Activated gamma-delta T cell (primary cell): ENCODE measurements at places on chromosomes 1 and 21.

GRCh38 chr1:66552287-66552686 is 18.3 kb downstream of the SGIP1 start:
- no peak for DNase-seq

- DNase-seq, result no peak
Measured at GRCh38 chr1:169461390-169462000, 24.2 kb downstream of the SLC19A2 start.

DNA sequence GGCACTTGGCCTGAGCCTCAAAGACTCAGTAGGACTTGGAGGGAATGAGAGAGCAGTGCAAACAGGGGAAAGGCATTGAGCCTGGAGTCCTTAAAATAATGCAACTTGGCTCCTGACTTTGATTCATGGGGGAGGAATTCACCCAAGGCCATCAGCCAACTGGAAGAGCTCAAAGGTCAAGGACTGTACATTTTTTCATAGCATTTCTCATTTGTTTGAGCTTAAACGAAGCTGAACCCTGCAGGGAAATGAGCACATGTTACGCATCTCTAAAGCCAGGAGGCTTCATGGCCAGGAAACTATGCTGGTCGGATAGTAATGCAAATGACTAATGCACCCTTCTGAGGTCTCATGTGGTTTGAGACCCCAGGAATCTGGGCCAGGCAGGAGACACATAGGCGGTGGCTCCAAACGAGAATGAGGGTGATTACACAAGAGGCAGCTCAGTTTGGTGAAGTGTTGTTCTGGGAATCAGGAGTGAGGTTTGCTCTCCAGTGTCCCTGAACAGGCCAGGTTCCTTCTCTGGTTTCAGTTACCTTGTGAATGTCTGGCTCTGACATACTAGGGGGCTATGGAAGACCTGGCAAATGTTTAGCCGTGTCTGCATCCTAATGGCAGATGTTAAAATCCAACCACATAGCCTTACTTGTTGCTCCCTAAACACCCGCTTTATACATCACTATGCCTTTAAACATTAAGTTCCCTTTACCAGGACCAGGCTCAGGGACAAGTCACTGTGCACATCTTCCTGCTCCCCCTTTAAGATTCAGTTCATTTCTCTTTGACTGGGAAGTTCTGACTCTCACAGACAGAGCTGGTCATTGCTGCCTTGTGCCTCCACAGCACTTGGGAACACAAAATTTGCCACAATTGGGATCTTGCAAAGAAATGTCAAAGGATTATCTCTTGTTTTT is 503.9 kb upstream of the USP24 start:
- no peak for DNase-seq

GRCh38 chr1:96329121-96329520 is 392.5 kb upstream of the PTBP2 start:
- DNase-seq, result no peak

DNA sequence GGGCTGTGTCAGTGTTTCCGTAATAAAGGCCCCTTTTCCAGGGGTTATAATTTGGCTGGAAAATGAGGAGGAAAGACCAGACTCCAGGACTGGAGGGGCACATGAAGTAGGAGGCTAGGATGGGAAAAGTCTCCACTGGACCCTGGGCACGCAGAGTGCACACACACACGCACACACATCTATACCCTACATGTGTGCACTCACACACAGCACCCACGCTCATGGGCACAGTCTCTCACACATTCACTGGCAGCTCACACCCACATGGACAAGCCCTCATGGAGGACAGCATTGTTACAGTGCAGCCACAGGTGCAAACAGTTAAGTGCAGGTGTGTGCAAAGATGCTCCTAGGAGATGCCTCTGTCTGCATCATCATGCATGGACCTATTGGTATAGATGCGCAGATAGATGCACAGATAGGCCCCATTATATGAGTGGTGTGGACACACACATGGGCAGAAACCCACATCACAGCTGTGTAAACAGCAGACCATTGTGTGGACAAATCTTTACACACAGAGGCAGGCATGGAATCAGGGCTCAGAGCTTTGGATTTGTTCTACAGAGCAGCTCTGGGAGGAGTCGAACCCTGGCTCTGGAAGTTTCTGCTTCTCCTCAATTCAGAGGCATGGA is 9.1 kb upstream of the RUNX3 start:
- DNase-seq, result no peak

- no peak for DNase-seq
Measured at GRCh38 chr1:233873666-233874065, 30.8 kb upstream of the SLC35F3 start.

DNA sequence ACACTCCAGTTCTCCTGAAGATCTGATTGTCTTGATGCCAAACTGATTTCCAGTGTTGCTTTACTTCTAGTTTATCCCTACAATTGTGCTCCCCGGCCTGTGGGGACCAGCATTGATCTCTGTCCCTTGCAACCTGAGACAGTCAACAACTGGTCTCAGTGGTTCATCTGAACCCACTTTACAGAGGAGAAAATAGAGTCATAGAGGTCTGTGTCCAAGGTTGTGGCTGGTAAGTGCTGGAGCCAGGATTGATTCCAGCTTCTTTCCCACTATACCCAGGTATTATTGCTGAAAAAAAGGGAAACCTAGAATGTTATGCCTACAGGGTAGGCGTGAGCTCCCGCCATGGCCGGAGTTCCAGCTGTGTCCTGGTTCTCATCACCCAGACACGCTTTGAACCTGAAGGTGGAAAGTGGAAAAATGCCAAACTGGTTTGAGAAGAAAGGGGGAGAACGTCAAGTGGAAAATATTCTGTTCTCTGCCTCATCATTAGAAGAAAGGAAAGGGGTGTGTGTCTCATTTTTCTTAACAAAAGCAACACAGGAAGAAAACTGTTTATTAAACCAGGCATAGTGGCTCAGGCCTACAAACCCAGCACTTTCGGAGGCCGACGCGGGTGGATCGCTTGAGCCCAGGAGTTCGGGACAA is 60.7 kb upstream of the ITPKB start:
- no peak for DNase-seq

DNA sequence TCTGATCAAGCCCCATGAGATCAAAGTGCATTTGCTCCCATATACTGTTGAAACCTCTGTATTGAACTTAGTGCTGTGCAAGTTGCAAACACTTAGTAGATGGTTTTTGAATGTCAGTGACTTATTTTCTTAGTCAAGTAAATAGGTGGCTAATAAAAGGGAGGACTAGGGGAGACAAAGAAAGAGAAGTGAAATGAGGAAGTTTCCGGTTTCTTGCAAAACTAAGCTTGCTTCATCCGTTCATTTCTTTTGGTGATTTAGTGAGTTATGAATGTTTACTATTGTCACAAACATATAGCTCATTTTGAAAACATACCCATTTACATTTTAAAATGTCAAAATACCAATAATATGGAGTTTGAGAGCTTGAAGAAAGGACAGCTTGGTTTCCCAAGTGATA is 23.0 kb downstream of the ADAMTS5 start:
- DNase-seq, result no peak

DNA sequence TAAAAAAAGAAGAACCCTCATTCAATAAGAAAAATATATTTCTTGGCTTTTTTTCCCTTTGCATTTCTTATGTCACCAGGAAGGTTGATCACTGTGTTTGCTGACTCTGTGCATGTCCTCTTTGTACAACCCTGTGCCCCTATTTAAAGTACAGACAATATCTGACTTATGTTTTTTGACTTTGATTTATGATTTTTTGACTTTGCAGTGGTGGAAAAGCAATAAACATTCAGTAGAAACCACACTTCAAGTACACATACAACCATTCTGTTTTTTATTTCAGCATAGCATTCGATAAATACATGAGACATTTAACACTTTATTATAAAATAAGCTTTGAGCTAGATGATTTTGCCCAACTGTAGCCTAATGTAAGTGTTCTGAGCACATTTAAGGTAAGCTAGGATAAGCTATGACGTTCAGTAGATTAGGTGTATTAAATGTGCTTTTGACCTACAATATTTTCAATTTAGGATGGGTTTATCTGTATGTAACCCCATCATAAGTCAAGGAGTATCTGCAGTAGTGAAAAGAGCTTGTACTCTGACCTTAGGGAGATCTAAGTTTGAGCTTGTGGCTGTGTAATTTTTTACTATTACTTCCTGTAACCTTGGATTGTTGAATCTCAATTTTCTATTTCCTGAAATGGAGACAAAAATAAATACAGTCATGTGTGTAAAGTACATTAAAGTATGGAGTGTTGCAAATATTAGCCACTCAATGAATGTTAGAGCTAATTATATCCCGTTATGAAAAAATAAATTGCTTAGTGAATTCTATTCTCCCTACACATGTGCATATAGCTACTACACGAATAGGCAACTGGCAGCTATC is 1.2 kb downstream of the RNASEL start:
- DNase-seq, result no peak

- DNase-seq, result no peak
Measured at GRCh38 chr1:59678493-59679228, 136.1 kb upstream of the HOOK1 start.

DNA sequence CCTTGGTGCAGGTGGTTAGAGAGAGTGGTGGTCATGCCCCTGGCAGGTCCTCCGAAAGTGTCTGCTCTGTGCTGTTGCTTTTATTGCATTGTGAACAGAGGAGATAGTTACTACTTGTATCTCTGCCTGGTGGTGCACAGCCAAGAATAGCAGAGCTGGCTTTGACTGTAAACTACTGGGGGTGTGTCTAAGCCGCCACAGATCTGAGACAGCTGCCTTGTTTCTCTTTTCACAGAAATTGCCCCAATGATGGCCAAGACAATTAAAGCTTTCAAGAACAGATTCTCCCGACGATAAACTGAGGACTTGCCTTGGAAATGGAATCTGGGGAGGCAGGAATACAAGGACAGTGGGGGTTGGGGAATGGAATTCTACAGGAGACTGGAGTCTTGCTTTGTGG is 16.0 kb downstream of the ELOA start:
- DNase-seq, result no peak

GRCh38 chr21:35796844-35797243 is 263.5 kb downstream of the SETD4 start:
- DNase-seq, result no peak

- DNase-seq, result no peak
Measured at GRCh38 chr1:59128239-59128736, 168.6 kb upstream of the FGGY start.

- DNase-seq, result no peak
Measured at GRCh38 chr1:21005466-21006239, 171.0 kb downstream of the EIF4G3 start.

GRCh38 chr1:223033658-223034057 is 109.4 kb downstream of the TLR5 start:
- DNase-seq, result no peak

GRCh38 chr1:107483949-107484348 is 343.1 kb downstream of the NTNG1 start:
- no peak for DNase-seq

DNA sequence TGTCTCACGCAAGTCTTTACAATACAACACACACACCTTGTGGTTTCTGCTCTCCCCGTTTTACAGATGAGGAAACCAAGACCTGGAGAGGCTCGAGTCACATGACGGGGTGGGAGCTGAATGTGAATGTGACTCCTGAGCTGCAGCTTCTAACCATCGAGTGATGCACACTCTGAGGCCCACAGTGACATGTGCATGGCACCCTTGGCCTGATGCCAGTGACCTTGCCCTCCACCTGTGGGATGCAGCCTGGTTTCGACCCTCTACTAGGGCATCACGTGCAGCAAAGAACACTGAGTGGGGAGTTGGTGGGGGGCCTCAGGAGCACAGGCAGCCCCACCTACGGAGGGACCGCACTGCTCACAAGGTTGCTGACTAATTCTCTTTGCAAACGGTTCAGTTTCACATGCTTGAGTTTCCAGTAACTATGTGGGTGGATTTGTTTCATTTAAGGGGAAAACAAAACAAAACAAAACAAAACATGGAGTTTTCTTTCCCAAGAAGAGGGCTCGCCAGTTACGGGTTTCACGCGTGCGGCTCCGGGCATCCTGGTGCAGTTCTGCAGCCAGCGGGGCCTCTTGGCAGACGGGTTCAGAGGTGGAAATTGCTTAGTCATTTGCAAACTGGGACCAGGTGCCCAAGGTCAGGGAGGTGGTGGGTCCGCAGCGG is 22.9 kb downstream of the SPSB1 start:
- no peak for DNase-seq

DNA sequence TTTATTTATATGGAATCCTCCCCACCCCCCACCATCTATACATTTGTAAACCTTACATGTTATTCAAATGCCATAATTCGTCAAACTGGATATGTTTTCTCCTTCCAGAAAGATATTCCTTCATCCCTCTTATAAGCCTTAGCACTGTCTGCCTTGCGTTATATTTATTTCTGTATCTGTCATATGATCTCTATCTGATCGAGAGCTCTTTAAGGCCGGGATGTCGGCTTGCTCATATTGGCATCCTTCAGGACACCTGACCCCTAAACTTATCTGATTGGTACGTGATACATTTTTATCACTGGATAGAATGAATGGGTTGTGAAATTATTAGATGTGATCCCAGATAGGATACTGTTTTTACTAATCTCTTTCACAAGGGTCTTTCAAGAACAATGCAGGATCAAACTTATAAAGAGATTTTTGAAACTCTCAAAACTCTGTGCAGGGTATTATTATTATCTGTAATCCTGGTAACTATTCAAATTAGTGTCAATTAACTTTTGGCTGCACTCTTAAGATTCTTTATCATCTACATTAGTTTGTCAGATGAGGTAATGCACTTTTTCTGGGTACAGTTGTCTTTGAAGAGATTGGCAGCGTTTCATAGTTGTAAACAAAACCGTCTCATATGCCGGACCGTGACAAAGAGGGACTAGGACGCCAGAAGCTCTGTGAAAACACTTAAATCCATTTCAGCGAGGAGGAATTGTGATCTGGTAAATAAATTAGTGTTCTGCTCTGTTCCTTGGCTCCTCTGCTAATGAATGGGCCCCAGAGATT is 152.0 kb downstream of the KIF26B start:
- DNase-seq, result no peak

DNA sequence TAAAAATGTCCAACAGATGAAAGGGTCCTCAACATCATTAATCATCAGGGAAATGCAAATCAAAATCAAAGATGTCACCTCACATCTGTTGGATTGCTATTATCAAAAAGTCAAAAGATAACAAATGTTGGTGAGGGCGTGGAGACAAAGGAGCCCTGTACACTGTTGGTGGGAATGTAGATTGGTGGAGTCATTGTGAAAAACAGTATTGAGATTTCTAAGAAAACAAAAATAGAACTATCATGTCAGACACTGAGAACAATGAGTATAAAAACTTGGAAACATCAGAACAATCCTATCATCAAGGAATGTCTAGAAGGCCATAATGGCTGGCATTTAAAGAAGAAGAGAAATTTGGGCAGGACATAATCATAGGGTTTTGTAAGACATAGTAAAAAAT is 209.2 kb upstream of the PTGFR start:
- DNase-seq, result no peak

- DNase-seq, result no peak
Measured at GRCh38 chr1:25128121-25128621, 104.1 kb downstream of the SYF2 start.

DNA sequence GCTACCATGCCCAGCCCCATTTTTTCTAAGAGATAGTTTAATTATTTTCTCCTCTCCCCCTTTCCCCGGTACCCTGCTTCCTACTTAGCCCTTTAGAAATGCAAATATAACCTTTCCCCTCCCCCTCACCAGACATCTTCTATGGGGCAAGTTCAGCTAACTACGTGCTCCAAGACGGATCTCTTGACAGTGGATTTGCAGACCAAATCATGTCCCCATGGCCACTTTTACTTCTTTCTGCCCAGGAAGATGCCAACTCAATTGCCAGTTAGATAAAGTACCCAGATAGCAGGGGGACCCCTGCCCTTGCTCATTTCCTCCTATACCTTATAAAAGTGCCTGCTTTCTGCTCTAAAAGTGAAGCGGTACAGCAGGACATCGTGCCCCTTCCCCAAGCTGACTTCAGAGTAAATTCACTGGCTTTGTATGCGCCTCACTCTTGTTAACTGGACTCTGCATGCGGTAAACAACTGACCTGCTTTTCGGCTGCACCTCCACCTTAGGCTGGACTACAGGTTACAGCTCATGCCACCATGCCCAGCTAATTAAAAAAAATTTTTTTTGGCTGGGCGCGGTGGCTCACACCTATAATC is 7.4 kb downstream of the DNAJC11 start:
- no peak for DNase-seq
